ENCODE measurements at places on chromosomes 11 and 22.

DNA sequence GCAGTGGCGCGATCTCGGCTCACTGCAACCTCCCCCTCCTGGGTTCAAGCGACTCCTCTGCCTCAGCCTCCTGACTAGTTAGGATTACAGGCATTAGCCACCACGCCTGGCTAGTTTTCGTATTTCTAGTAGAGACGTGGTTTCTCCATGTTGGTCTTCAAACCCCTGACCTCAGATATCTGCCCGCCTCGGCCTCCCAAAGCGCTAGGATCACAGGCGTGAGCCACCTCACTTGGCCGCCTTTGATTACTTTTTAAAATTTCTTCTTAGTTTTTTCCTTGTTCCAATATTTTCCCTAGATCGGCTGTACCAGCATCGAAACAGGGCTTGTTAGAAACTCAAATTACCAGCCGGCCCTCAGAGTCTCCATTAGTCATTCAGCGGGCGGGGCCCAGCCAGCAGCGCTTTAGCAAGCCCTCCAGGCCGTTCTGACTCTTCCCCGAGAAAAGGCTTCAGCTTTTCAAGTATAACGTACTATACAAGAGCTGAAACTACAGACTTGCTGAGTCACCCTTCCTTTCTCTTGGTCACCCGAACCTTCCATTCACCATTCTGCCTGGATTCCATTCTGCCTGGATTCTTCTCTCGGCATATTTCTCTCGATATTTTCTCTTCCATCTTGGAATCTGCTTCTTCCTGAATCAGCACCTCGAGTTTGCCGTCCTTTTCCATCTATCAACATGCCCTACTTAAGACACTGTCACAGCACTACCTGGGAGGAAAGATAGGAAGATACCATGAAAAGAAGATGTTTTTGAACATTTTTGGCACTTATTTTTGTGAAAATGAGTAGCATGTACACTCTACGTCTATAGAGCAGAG, 6.7 kb upstream of the CAPRIN1 start:
- DNase-seq = peak; percentile 54
- H3K4me1 ChIP-seq = peaks cover 3% of the 10 kb centered on the region
- H3K4me3 ChIP-seq = no peak overlapping the region
- no peaks in the 10 kb centered on the region for H3K36me3 ChIP-seq
- no peaks in the 10 kb centered on the region for H3K27me3 ChIP-seq
- H3K27ac ChIP-seq = peak overlapping the region; percentile 10

DNA sequence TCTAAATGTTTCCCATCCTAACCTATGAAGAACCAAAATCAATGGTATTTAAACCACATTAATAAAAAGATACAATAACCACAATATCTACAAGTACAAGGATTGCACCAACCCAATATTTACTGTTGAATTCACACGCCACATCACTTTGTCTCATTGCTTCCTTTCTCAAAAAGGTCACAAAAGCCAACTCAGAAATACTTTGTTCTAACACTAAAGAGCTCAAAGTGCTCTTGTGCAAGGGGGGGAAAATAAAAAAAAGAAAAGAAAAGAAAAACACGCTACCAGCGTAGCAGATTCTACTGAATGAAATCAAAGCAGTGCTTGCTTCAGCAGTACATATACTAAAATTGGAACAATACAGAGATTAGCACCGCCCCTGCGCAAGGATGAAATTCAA, 10.5 kb upstream of the ARHGAP32 start:
- no peak overlapping the region for H3K4me3 ChIP-seq
- H3K4me1 ChIP-seq = no peaks in the 10 kb centered on the region
- no peak for DNase-seq
- no peak overlapping the region for H3K27ac ChIP-seq
- no peaks in the 10 kb centered on the region for H3K27me3 ChIP-seq

DNA sequence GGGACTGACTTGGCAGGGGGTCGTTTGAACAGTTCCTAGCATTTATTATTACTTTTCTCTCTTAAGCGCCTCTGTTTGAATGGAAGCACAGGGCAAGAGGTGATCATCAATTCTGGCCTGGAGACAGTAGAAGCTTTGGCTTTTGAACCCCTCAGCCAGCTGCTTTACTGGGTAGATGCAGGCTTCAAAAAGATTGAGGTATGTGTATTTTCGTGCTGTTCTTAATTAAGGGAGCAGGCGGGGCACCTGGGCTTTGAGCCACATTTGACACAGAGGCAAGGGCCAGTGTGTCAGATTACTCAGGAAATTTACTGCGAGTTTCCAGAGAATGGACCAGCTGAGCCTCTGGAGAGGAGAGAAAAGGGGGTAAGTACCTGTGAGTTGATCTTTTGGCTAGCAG, 102.4 kb upstream of the SORL1-AS1 start:
- no peak overlapping the region for H3K27ac ChIP-seq
- no peaks in the 10 kb centered on the region for H3K4me1 ChIP-seq
- H3K4me3 ChIP-seq = no peak overlapping the region
- H3K36me3 ChIP-seq = peaks cover 26% of the 10 kb centered on the region
- H3K27me3 ChIP-seq = no peaks in the 10 kb centered on the region
- no peak for DNase-seq

- no peak overlapping the region for H3K4me3 ChIP-seq
- H3K27me3 ChIP-seq = no peaks in the 10 kb centered on the region
- DNase-seq = no peak
Observed at GRCh38 chr22:24043958-24044357, 32.9 kb downstream of the CABIN1 start.

GRCh38 chr11:78138694-78139421, 568 bp downstream of the ALG8 start:
- peaks cover 29% of the 10 kb centered on the region for H3K36me3 ChIP-seq
- no peaks in the 10 kb centered on the region for H3K27me3 ChIP-seq
- DNase-seq = no peak
- H3K4me3 ChIP-seq = peak overlapping the region; percentile 91
- peak overlapping the region; percentile 16 for H3K27ac ChIP-seq

DNA sequence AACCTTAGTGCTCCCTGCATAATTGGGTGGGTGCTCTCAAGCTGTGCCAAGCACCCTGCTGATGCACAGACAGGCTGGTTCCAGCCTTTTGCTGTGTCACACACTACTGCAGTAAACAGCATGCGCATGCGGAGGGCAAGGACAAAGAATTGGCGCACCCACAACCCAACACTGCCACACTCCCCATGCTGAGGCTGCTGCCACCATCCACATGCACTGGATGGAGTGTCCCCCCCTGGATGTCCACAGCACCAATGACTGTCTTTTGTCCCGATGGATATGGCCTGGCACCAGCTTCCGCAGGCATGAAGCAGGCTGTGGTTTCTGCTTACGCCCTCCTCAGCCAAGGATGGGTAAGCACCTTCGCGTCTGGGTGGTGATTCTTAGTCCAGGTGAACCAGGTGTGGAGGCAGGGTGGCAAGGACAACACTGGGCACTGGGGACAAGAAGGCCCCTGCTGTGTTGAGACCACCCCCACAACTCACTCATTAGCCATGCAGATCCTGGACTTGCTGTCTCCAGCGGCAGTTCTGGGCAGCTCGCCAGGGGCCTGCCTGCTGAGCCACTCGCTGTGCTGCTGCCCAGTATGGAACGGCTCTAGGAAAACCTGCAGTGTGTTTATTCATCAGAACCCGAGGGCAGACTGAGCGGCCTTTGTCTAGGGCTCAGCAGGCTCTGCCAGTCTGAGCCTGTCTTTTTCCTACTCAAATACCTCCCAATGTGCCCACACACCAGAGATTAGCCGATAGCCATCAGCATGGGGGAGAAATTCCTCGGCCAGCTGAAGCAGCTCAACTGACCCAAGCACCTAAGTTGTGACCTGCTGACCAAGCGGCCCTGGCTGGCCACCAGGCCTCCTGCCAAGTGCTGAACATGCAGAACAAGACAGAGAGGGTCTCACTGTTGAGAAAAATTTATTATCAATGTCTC, 8.2 kb upstream of the NAP1L4 start:
- H3K4me1 ChIP-seq = no peaks in the 10 kb centered on the region
- DNase-seq = no peak
- H3K27me3 ChIP-seq = no peaks in the 10 kb centered on the region
- no peak overlapping the region for H3K27ac ChIP-seq
- H3K36me3 ChIP-seq = peaks cover 58% of the 10 kb centered on the region
- no peak overlapping the region for H3K4me3 ChIP-seq

DNA sequence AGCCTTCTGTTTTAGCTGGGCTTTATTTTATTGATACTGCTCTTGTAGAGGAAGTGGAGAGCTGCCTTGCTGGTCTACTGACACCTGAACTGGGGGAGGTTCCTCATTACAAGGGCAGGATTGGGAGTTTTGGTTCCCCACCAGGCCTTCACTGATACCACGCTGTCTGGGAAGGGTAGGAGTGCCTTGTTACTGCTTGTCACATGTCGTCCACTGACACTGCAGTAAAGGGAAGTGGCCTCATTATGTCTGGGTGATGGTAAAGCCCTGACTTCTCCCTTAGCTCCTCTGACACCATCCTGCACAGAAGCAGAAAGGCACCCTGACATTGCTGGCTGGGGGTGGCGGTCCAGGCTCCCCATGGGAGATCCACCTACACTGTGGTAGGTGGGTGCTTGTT, 38.7 kb upstream of the ELF5 start:
- no peaks in the 10 kb centered on the region for H3K4me1 ChIP-seq
- no peak overlapping the region for H3K27ac ChIP-seq
- H3K36me3 ChIP-seq = no peaks in the 10 kb centered on the region
- no peak overlapping the region for H3K4me3 ChIP-seq
- DNase-seq = no peak

DNA sequence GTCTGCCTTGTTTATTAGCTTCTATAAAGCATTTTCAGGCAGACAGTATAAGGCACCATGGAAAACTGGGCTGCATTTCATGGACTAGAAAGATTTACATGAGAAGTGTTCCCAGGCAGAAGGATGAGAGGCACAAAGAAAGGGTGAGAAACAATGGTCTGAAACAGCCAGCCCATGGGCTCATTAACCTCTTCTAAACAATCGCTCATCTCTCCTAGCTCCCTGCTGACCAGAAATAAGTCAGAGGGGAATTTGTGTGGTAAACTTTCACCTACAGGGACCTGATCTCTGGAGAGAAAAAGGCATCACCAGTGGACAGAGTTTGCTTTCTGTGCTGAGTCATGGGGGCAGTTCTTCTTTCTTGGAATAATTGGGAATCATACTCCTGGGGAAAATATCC, 51.8 kb upstream of the KIRREL3 start:
- no peaks in the 10 kb centered on the region for H3K27me3 ChIP-seq
- H3K36me3 ChIP-seq = no peaks in the 10 kb centered on the region
- no peak for DNase-seq
- no peak overlapping the region for H3K4me3 ChIP-seq

GRCh38 chr11:113683481-113684046, 22.5 kb downstream of the TMPRSS5 start:
- no peak overlapping the region for H3K27ac ChIP-seq
- H3K27me3 ChIP-seq = no peaks in the 10 kb centered on the region
- no peaks in the 10 kb centered on the region for H3K4me1 ChIP-seq

GRCh38 chr11:95154514-95154913, 64.9 kb downstream of the ENDOD1 start:
- no peak overlapping the region for H3K4me3 ChIP-seq
- peak; percentile 74 for DNase-seq
- peaks cover 6% of the 10 kb centered on the region for H3K36me3 ChIP-seq
- H3K4me1 ChIP-seq = no peaks in the 10 kb centered on the region

DNA sequence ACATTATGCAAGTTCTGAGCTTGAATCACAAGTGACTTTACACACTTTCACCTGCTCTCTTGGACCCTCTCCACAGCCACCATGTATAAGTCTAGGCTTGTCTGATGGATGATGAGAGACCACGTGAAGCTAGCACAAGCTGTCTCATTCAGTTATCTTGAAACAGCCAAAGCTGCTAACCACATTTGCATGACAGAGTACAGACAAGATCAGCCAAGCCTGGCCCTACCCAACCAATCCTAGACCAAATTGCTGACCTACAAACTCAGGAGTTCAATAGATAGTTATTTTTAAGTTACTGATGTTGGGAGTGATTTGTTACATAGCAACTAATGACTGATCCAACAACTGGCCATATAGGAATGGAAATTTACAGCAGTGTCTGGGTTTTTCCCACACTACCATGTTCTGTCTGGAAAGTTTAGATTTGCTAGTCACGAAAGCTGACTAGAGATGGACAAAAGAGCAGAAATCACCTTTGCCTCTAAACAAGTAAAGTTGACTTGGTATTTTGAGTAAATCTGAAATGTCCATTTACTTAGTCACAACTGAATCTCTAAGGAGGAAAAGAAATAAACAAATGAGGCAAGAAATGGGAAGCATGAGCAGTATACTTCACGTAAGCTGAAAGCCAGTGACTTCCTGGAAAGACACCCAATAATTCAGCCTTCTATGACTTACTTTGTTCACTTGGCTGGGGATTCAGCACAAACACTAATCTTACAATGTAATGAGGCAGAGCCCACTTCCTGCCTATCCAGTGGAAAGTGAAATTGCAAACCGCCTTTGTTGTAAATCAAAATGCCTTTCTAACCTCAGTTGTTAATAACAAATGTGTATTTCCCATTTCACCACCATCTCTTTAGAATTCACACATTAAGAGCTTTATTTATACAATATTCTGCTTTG, 101.7 kb downstream of the FAM181B start:
- no peak for DNase-seq
- H3K27me3 ChIP-seq = no peaks in the 10 kb centered on the region
- H3K4me1 ChIP-seq = no peaks in the 10 kb centered on the region
- H3K4me3 ChIP-seq = no peak overlapping the region

- H3K4me3 ChIP-seq = no peak overlapping the region
- H3K27me3 ChIP-seq = no peaks in the 10 kb centered on the region
- no peaks in the 10 kb centered on the region for H3K4me1 ChIP-seq
- H3K36me3 ChIP-seq = peaks cover 10% of the 10 kb centered on the region
Observed at GRCh38 chr11:87477321-87477720, 439.6 kb downstream of the TMEM135 start.

DNA sequence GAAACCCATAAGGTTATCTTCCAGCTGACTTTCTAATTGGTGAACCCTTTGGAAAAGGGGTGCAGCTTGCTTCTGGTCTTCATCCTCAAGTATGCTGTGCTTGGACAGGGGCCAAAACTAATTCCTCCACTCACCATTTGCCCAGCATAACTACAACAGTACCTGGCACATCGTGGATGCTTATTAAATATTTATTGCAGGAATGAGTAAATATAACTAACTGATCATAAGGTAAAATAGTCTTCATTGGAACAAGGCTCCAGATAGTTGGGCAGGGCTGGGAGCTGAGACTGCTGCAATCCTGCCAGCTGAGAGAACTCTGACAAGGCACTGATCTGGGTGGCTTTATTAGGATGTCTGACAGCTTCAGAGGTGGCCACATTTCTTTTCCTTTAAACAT, 2.4 kb upstream of the SIDT2 start:
- no peak overlapping the region for H3K4me3 ChIP-seq
- peaks cover 6% of the 10 kb centered on the region for H3K4me1 ChIP-seq
- peaks cover 23% of the 10 kb centered on the region for H3K36me3 ChIP-seq
- DNase-seq = no peak
- no peak overlapping the region for H3K27ac ChIP-seq
- no peaks in the 10 kb centered on the region for H3K27me3 ChIP-seq

GRCh38 chr11:61480261-61480993, 28.1 kb upstream of the LRRC10B start:
- no peaks in the 10 kb centered on the region for H3K36me3 ChIP-seq
- no peaks in the 10 kb centered on the region for H3K4me1 ChIP-seq
- no peaks in the 10 kb centered on the region for H3K27me3 ChIP-seq
- H3K4me3 ChIP-seq = no peak overlapping the region
